ENCODE measurements at places on chromosomes 2 and 18.

DNA sequence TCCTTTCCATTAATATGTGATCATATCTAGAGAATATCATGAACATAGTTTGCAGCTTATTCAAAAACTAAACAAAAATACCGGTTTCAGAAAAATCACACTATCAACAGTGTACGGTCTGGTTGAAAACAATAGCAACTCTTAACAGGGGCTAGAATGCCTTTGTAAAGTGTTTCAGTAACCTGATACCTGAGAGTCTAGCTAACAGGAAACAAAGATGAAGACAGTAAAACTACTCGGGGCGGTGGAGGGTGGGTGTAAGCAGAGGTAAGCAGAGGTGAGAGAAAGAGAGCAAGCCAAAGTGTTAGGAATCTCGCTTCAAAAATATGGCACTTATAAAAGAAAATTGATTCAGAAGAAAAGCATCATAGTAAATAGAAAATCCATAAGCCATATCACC, 109.0 kb upstream of the RGPD4 start:
- H3K4me3 ChIP-seq, result no peak overlapping the region
- H3K27me3 ChIP-seq, result no peaks in the 10 kb centered on the region
- no peak for DNase-seq
- H3K36me3 ChIP-seq, result no peaks in the 10 kb centered on the region
- no peak overlapping the region for H3K27ac ChIP-seq

GRCh38 chr2:140526575-140526974, 1604.2 kb downstream of the LRP1B start:
- H3K36me3 ChIP-seq, result no peaks in the 10 kb centered on the region
- no peak for DNase-seq
- H3K4me1 ChIP-seq, result no peaks in the 10 kb centered on the region
- no peak overlapping the region for H3K4me3 ChIP-seq
- no peaks in the 10 kb centered on the region for H3K27me3 ChIP-seq

DNA sequence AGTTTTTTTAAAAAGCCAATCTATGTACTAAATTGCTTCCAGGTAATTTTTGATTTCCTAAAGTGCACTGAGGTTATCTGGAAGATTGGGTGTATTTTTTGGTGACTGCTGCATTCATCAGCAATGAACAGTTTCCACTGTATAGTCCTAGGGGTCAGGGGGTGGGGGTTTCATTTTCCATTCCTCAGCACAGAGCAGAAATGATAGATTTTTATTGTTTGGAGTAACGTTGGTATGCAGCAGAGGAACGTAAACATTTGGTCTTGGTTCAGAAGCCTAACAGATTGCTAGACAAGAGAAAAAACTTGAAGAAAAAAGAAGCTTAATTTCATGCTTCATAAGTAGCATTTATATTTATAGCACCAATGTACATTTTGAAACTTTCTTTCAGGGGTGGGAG, 54.9 kb downstream of the ZCCHC2 start:
- DNase-seq, result no peak
- H3K27me3 ChIP-seq, result no peaks in the 10 kb centered on the region
- H3K27ac ChIP-seq, result no peak overlapping the region
- H3K36me3 ChIP-seq, result peaks cover 80% of the 10 kb centered on the region

DNA sequence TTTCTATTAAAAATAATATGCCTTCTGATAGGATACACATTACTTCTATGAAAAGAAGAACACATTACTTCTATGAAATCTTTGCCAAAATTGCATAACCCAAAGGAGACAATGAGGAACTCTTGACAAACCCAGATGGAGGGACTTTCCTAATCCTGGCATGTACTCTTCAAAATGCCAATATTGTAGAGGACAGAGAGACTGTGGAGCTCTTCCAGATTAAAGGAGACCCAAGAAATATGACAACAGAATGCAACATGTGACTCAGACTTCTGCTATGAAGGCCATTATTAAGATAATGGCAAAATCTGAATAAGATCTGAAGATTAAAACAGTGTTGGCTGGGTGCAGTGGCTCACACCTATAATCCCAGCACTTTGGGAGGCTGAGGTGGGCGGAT, 22.2 kb downstream of the SOWAHC start:
- H3K36me3 ChIP-seq, result no peaks in the 10 kb centered on the region
- H3K27me3 ChIP-seq, result no peaks in the 10 kb centered on the region
- H3K27ac ChIP-seq, result no peak overlapping the region
- no peak overlapping the region for H3K4me3 ChIP-seq
- no peak for DNase-seq

DNA sequence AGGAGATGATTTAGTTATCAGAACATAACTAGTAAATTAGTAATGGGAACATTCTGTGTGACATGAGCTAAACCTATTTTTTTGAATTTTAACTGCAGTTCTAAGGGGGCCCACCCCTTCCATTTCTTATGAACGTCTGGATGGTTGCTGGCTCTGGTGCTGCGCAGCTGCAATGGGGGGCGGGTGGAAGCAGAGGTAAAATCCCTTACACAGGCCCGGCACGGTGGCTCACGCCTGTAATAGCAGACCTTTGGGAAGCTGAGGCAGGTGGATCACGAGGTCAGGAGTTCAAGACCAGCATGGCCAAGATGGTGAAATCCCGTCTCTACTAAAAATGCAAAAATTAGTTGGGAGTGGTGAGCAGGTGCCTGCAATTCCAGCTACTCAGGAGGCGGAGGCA, 151.5 kb downstream of the GALR1 start:
- no peak overlapping the region for H3K27ac ChIP-seq
- H3K27me3 ChIP-seq, result no peaks in the 10 kb centered on the region
- H3K36me3 ChIP-seq, result no peaks in the 10 kb centered on the region
- H3K4me3 ChIP-seq, result no peak overlapping the region
- DNase-seq, result no peak
